Right lobe of liver (tissue), 6 donors: ENCODE measurements at places on chromosomes 5 and 9.

DNA sequence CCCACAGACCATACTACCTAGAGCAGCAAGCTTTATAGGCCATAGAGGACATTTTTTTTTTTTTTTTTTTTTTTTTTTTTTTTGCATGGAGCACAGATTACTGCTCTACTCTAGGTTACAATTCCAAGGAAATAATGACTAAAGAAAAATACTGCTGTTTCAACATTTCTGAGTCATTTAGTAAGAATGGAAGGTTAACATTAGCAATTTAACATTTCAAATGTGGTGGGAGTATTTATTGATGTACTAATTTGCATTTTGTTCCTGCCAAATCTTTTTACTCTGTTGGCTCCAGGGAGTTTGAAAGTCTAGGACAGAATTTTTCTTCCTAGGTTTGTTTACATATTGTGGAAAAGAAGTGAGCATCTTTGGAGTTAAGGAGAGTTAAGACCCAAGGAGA is 142.1 kb upstream of the CCDC152 start:
- DNase-seq = no peak

DNA sequence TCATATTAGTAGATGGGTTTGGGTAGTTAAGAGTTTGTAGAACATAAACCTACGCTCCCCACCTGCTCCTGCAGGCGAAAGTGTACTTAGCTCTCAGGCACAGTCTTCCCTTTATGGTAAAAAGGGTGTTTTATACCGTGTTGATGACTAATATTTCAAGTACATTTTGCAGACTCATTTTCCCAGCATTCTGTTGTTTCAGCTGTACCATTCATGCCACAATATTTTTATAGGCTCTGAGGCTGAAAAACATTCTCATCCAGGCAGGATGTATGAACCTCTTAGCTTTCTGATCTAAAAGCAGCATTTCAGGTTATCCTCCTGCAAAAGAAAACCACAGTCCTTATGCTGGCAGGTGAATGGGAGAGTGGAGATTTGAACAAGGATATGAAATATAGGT is 231.4 kb downstream of the NR2F1-AS1 start:
- no peak for DNase-seq

- DNase-seq = no peak
These were observed 249.4 kb downstream of the FAM170A start for GRCh38 chr5:119878712-119879111.

DNA sequence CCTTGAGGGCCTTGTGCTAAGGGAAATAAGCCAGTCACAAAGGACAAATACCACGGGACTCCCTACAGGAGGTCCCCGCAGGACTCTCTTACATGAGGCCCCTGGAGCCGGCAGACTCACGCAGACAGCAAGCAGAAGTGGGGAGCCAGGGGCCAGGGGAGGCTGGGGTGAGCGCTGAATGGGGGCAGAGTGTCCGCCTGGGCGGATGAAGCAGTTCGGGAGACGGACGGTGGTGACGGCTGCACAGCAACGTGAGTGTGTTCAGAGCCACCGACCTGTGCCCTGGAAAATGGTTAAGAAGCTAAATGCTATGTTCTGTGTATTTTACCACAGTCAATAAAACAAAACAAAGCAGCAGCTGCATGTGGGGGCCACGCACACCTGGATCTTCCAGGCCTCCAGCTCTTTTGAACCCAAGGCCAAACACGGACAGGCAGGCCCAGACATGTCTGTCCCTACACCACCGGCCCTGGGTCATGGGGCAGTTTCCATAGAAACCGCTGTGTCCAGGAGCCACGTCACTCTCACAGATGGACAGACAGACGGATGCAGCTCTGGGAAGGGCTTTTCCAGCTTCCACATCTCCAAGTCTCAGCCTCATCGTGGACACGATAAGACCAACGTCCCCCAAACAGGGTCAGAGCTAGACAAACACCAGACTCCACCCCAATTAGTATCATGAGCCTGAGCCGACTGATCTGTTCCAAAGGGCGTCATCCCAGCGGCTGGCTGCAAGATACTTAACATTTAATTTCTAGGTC is 103.9 kb downstream of the VAV2 start:
- peak; percentile 83 for DNase-seq

DNA sequence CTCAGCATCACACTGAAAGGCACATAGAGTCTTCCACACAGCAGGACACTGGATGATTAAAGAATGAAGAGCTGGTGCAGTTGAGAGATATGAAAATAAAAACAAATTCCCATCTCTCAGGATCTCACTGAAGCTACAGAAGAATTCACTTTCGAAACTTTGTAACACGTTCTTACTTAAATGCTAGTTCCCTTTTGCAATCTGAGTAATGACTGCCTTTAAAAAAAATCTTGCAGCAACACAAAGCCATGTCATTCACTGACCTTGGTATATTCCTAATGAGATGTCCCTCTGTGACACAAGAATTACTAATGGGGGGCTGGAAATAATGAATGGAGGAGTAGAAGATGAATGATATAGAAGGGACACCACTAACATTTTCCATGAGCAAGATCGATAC is 201.8 kb downstream of the GLIS3 start:
- no peak for DNase-seq

- no peak for DNase-seq
These were observed 162.1 kb downstream of the ELAVL2 start for GRCh38 chr9:23663946-23664345.

- peak; percentile 80 for DNase-seq
These were observed 157.2 kb upstream of the PITX1 start for GRCh38 chr5:135191084-135191826.
